ENCODE measurements at places on chromosomes 4 and X.

DNA sequence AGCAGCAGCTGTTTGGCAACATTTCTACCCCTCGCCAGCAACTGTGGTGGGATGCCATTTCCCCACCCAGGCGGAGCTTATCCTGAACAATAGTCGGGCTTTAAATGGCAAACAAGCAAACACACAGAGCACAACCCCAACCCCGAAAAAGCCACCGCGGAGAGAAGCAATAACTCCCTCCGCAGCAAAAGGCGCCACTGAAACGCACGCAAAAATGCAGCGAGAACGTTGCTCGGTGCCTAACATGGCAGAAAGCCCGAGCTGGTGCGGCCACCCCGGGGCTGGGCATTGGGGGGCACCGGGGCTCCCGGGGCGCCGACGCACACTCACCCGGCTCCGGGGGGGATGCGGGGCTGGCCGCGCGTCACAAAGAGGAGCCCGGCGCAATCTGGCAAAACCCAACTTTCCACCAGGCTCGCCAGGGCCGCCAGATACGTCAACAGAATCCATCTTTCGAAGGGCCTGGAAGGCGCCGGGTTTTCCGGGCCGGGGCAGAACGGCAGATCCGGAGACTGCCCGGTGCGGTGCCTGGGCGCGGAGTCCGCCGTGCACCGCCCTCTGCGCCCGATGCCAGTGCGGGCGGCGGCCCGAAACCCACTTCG is 818 bp downstream of the RAI2 start:
- no peak for DNase-seq

DNA sequence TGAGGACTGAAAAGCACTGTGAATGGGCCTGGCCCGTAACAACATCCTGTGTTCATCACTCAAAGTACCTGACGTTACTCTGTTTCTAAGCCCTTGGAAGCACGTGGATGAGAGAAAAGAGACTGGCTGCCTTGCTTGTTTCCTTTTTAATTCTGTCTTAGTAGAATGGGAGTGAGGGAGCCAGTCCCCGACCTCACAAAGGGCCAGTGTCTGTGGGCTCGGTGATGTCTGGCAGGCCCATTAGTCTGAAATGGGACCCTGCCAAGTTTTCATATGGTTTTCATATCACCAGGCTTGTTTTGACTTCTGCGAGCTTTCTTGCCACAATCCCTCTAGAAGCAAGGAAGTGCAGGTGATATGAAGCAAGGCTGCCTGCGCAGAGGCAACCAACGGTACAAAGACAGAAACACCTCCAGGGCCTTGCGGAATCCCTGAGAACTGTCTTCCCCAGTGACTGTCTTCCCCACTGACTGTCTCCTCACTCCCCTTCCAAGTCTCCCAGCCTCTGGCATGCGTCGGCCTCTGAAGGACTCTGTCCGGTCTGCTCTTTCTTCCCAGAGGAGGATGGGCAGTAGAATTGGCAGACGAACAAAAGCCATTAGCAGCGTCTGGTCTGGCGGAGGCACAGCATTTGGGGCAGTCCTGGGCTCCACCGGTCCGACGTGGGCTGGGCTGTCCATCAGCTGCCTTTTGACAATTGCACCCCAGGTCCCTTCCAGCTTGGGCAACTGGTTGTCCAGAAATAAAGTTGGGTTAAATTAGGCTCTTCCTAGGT is 20.2 kb upstream of the RASL11B start:
- DNase-seq: no peak

- DNase-seq: no peak
These were observed 894.8 kb upstream of the EPHA5 start for GRCh38 chr4:66564901-66565651.

- no peak for DNase-seq
These were observed 62.3 kb upstream of the LNX1 start for GRCh38 chr4:53653484-53654053.

- no peak for DNase-seq
These were observed 39.9 kb downstream of the HTT start for GRCh38 chr4:3114377-3114776.

DNA sequence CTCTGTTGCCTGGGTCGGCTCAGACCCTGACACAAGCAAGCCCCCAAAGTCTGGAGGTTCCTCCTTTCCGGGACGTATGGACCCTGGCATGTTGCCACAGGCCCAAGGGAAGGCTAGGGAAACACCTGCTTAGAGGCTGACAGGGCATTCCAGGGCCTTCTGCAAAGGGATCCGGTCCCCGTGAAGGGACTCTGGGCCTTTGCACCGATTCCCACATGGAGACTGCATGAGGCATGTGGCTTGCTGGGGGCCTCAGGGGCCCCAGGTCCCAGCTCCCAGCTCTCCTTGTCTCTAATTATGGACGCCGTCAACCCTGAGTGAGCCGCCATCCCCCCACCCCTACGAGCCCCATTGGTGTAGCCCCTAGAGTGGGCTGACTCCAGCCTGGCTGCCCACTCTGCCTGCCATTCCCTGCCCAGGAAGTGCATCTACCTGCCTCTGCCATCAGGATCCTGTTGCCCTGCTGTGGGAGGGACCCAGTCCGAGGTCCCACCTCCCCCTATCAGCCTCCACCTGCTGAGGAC is 4.2 kb upstream of the RGS12 start:
- DNase-seq: no peak

GRCh38 chrX:68684291-68684918 is 36.9 kb downstream of the STARD8 start:
- no peak for DNase-seq

DNA sequence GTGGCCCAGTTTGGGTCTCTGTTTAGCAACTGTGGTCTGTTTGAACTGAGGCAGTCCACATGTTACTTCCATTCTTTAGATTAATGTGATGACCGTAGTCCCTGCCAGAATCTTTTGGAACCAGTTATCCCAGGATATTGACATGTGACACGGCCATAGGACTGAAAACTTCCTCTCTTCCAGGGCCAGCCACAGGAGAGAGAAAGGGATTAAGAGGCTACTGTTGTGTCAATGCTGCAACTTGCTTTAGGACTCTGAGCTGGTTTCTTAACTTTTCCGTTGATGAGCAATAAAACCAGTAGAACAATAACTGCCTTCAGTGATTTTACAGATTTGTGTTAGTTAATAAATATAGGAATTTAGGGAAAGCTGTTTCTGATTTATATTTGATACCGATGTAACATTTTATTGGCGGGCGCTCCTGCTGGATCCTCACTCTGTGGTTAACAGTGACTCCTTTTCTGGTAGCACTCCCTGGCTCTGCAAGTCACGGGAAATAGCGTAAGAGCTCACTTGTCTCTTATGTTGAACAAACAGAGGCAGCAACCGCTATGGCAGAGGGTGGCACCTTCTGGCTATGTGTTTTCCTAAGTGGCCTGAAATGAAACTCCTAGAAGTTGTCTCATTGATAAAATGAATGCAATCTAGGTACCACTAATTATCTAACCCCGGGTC is 2.5 kb downstream of the TENM3 start:
- no peak for DNase-seq

DNA sequence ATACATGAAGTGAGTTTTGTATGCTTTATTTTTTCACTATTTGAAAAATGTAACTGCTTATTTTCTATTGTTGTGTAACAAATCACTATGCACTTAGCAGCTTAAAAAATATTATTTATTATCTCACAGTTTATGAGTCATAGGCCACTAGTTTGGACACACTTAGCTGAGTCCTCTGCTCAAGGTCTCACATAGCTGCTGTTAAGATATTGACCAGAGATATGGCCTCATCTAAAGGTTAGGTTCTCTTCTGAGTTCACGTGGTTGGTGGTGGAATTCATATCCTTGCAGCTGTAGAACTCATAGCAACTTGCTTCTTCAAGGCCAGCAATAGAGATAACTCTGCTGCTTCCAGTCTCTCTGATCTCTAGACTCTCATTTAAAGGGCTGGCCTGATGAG is 534.4 kb downstream of the SPRY1 start:
- no peak for DNase-seq

DNA sequence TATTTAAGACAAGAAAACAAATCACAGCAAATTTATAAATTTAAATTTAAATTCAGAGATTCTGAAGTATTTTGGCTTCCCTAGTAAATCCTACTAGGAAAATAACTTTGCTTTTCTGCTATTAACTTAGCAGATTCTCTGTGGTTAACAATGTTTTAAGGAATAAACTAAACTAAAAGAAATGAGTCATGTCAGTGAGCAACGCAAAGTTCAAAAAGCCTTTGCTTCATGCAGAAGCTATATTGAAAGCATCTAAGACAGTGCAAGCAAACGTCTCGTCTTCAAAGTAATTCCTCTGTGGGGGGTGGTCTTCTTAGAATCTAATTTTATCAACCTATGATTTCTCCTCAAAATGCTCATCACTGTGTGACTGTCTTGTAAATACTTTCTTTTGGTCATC is 30.1 kb downstream of the GABRB1 start:
- no peak for DNase-seq

DNA sequence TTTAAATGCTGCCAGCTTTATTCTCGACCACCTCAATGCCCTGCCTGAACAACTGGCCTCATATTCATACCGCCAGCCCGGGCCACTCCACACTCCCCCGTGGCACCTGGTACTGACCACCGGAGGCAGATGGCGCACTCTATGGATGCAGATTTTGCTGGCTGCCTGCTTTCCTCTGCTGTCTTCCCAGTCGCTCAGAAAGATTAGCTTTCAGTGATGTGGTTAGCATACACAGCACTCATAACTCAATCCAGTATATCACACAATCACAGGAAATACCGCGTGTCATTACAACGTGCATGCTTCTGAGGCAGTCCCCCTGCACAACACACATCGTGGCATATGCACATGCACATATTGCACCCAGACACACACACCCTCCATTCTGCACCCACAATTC is 147.2 kb upstream of the BCOR start:
- DNase-seq: no peak

DNA sequence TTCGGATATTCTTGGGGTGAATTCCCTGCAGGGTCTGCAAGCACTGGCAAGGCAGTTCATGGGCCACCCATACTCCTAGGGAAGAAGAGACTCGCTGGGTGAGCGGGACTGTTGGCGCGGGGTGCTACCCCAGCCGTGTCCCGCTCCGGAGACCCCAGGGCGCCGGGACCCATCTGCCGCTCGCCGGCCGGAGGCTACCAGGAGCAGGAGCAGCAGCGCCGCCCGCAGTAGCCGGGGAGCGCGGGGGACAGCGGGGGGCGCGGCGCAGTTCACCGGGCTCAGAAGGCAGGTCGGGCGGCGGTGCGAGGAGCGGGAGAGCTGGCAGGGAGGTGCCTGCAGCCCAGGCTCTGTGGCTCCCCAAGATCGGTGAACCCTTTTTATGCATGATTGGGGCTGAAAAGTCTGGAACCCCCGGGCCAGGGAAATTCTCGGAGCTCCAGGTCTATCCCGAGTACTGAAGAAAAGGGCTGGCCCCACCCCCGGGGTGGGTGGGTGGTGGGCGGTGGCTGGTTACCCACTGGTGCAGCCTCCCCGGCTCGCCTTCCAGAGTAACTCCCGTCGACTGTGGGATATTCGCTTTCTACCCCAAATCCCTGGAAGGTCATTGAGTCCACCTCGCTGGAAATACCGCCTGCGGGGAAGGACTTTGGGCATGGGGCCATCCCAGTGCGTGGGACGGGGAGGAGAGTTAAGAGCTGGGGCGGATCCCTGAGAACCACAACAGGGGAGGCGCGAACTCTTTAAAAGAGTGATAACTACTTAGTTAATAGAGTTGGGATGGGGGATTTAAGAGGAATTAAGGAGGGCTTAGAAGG is 37.6 kb downstream of the PF4 start:
- DNase-seq: no peak

- DNase-seq: no peak
These were observed 287.9 kb downstream of the CXXC4 start for GRCh38 chr4:104206784-104207183.

DNA sequence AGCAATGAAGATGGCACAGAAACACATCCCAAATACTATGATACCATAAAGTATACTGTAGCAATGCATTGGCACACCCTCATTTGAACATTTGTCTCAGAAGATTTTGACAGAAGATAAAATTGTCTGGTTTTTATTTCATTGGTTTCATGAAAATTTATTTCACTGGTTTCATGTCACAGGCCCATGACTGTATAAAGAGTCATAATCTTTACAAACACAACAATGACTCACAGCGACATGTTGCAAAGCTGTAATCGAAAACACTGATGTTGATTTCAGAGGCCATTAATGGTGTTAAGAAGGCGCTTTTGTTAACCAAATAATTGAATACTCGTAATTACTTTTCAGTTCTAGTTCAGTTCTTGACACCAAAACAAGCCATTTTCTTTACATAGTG is 8.1 kb upstream of the DTHD1 start:
- no peak for DNase-seq

GRCh38 chr4:118888666-118889311 is at the start of gene SYNPO2:
Gene SYNPO2, plus strand, starts transcription at chr4:118888854. Its CDS starts 183 bp downstream, at chr4:118889037.
- DNase-seq: peak; percentile 46

GRCh38 chr4:141158219-141158618 is 24.9 kb upstream of the RNF150 start:
- DNase-seq: no peak

DNA sequence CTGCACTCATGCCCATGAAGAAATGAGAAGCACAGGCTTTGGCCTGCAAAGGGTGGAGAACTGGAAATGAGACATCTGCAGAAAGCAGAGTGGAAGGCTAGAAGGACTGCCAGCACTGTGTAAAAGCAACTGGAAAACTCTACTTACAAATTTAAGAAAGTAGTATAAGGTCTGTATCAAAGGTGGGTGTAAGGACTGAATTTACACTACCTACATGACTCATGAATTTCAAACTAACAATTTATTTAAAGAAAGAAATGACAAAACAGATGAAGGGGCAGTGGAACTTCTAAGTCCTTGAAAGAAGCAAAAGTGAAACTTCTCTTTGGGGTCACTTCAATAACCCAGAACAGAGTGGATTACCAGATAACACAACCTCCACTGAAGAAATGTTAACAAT is 71.2 kb downstream of the SLC10A7 start:
- no peak for DNase-seq

GRCh38 chr4:118586357-118586790 is 98.8 kb upstream of the METTL14 start:
- DNase-seq: no peak

GRCh38 chr4:14335872-14336271 is 666.4 kb upstream of the CPEB2 start:
- DNase-seq: no peak

- no peak for DNase-seq
These were observed 127.2 kb downstream of the FBXW7 start for GRCh38 chr4:152408514-152409327.

- no peak for DNase-seq
These were observed 168.5 kb downstream of the IL15 start for GRCh38 chr4:141804836-141805235.

GRCh38 chr4:134687646-134688628 is 486.3 kb upstream of the PABPC4L start:
- DNase-seq: no peak

DNA sequence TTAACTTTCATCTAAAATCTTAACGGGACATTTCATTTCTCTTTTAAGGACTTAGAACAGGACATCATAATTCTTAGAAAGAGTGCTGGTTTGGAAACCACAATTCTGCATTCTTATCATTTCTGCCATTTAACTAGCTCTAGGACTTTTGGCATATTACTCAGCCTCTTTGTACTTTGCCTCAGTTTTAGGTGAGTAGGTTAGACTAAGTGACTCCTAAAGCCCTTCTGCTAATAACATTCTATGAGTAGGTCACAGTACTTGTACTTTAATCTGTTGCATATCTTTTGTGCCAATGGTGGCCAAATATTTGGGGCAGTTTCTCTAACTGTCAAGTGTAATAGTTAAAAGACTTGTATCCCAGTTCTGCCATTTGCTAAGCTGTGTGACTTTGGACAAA is 115.4 kb upstream of the NUDT6 start:
- peak; percentile 16 for DNase-seq

Measured in T-helper 2 cell (primary cell).